CD8-positive, alpha-beta memory T cell (primary cell): ENCODE measurements at places on chromosomes 13 and 19. TPM values are rescaled to one million over a fixed set of nuclear protein-coding genes. Genes with fewer than 3 reads are reported as not detected.

GRCh38 chr19:48403606-48404005, 10.1 kb downstream of the GRIN2D start:
- DNase-seq, result no peak

GRCh38 chr13:22126433-22127021, 455.7 kb downstream of the FGF9 start:
- no peak for DNase-seq

GRCh38 chr19:1765904-1766799, 12.8 kb downstream of the ONECUT3 start:
- no peak for DNase-seq

DNA sequence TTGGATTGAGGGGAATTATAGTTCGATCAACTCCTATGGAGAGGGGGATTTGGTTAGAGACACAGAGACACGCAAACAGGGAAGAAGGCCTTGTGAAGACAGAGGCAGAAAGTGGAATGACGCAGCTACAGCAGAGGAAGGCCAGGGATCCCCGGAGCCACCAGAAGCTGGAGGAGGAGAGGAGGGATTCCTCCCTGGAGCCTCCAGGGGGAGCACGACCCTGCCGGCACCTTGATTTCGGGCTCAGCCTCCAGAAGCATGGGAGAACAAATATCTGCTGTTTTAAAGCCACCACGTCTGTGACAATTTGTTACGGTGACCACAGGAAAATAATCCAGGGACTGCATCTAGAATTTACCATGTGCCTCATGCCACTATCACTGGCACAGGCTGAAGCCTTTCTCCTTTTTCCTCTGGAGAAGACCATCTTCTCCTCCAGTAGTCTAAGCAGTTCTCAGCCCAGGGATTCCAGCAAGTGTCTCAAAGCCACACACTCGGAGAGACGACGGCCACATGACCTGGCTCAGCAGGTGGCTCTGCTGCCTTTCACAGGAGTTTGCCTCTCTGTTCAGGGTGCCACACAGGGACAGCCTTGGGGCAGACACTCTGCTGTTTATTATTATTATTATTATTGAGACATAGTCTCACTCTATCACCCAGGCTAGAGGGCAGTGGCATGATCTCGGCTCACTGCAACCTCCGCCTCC, 39.9 kb upstream of the CCNE1 start:
- no peak for DNase-seq

GRCh38 chr19:45087531-45087930, 5.4 kb upstream of the PPP1R37 start:
- DNase-seq, result peak; percentile 77

DNA sequence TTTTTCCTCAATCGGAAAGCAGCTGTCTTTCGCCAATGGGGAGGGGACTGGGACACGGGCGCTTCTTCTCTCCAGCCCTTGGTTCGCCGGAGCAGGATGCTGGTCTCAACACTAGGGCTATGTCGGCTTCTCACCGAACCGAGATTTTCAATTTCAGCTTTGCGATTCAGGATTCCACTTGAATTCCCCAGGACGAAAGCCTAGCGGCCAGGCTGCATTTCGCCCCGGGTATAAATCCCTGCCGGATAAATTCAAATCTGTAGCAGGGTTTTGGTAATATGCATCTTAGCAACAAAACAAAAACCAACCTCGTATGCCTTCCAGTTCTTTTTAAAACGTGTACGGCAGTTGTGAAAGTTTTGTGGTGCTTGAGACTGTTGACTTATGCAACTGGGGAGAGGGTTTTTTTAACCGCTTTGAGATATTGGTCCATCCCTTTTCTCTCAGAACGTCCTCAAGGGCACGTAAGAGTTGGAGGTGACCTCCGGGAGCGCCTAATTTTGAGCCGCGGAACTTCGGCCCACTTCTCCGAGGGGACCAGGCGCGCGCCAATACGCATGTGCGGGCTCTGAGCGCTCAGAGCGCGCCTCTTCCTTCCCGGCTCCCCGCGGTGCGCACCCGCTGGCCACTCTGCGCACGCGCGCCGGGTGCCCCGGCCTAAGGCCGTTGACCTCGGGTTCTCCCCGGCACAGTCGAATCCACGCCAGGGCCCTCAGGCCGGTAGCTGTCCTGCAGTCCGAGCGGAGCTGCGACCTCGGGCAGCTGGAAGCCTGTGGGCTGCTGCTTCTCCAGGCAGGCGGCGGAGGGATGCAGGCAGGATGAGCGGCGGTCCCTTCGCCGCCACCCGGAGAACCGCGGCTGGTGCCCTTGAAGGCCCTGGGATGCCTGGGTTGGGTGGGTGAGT, 7.6 kb downstream of the POU4F1 start:
- no peak for DNase-seq

GRCh38 chr19:49850487-49851342, at the start of gene PTOV1:
Gene PTOV1, plus strand, starts transcription at chr19:49851159.
- DNase-seq, result peak; percentile 84

DNA sequence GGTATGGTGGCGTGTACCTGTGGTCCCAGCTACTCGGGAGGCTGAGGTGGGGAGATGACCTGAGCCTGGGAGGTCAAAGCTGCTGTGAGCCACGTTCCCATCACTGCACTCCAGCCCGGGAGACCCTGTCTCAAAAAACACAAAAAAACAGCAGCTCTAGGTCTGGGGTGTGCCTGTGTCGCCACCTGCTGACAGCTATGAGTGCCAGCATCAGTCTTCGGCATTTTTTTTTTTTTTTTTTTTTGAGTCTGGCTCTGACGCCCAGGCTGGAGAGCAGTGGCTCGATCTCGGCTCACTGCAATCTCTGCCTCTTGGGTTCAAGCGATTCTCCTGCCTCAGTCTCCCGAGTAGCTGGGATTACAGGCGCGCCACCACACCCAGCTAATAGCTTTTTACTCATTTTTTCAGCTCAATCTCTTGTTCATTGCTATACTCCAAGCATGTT, 10.1 kb downstream of the AP2S1 start:
- DNase-seq, result peak; percentile 49

DNA sequence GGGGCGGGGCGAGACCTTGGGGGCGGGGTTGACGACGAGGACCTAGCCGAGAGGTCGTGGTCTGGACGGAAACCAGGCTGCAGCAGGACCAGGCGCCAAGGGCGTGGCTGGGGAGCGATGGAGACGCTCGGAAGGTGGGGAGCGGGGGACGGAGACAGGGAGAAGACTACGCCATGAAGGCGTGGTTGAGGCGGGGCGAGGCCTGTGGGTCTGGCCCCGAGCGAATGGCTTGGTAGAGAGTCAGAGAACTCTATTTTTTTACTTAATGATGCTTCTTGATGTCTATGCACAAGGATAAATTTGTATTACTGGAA, 674 bp upstream of the FBXL12 start:
- DNase-seq, result no peak

GRCh38 chr13:27309967-27310598, 39.5 kb downstream of the RASL11A start:
- DNase-seq, result no peak

DNA sequence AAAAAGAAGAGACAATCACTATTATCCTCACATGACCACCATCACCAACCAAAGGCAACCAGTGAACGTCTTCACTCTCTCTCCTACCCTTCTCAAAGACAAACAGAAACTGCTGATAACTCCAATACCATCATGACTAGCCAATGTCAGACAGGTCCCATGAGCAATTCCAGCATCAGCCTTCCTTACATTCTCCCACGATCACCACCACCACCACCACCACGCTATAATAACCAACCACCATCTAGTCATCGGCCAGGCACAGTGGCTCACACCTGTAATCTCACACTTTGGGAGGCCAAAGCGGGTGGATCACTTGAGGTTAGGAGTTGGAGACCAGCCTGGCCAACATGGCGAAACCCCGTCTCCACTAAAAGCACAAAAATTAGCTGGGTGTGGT, 3.9 kb downstream of the MYO1F start:
- DNase-seq, result peak; percentile 34

- no peak for DNase-seq
Measured at GRCh38 chr13:105948143-105948542, 587.3 kb downstream of the EFNB2 start.

DNA sequence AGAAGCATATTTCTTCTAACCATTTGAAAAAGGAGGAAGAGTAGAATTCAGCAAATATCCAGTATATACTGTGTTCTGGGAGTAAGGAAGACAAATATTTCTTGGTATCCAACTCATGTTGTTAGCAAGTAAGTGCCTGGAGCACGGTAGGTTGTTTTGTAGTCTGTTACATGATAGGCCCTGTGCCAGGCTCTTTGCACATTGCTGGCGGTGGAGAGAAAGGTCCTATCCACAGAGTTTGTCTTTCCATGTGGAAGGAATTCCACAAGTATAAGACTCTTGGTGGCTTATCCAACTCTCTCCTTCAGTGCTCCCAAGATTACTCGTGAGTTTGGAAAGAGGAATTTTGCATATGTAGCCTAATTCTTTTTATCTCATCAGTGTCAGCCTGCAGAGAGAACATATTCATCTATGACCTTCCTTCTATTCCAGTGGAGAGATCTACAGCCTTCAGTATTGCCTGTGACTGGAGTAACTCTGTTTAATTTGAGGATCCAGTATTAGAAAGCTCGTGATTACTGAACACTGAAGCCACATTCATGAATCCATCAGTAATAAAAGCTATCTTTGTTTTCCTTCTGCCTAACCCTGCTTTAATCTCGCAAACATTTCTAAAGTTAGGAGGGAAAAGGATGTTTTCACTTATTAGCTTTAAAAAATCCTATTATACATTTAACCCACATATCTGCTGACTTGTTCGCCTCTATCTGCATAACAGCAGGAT, 183.9 kb upstream of the CSNK1A1L start:
- no peak for DNase-seq

GRCh38 chr19:7006135-7006704, 15.0 kb downstream of the MBD3L2B start:
- no peak for DNase-seq

DNA sequence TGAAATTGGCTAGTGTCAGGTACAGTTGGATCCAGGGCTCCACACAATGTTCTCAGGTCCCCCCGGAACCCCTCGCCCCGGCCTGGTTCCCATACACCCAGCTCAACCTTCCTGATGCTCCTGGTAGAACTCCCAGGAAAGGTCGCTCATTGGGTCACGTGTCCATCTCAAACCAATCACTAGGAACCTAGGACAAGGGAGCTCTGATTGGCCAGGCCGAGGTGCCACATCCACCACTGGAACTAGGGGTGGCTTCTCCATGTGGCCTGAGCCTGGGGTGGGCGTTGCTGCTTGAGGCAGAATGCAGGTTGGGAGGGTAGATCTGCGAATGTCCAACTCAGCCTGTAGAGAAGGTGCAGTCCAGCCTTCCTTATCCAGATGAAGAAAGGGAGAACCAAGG, 6.9 kb upstream of the MEF2B start:
- no peak for DNase-seq

DNA sequence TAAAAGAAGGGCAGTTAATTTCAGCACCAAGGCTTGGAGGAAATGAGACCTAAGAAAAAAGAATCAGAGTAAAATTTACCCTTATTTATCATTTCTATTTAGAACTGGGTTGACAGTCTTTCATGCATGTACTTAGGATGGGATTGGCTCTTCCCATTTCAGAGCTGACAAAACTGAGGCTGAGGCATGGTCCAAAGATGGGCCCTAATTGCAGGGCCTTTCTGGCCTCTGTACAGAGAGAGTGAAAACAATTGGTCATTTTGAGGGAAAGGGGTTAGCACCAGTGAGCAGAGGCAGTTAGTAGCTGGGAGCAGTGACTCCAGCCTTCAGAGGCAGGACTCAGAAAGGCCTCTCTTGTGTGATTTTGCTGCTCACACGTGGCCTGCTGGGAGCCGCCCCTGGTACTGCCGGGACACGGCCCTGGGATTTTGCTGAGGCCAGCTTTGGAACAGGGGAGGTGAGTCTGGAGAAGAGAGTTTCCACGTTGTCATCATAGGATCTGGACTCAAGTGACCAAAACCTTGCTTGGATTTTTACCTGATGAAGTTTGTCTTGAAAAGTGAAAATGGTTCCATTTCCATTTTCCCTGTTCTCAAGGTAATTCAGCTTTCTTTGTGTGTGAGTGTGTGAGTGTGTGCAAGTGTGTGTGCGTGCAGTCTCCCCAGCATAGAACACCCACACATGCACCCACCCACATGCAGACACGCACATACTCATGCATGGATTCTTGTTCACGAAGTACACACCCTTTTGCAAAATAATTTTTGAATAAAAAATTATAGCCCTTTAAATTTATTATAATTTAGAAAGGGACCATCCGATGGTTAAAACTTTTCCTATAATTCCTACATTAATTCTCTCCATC, at the start of gene ZNF536:
Gene ZNF536 (plus strand): TSS at position 425 of the 865 bp plus-strand sequence. CDS start 71,179 bp downstream, outside the sequence.
- DNase-seq, result no peak

DNA sequence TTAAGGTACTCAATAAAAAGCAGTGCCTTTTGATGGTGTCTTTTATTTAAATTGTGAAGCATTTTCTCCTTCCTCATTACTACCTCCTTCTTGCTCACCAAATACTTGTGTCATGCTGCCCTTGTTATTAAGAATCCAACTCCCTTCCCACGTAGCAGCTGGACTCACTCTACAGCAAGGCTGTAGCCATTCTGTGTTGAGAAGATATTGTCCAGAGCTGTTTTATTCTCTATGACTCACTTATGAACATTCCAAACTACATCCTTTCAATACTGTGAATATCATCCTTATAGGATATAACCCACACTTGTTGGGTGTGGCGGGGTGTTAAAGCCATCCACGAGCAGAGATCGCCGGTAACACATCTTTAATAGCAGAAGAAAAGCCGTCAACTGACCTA, 1671.5 kb upstream of the SLC10A2 start:
- DNase-seq, result no peak

DNA sequence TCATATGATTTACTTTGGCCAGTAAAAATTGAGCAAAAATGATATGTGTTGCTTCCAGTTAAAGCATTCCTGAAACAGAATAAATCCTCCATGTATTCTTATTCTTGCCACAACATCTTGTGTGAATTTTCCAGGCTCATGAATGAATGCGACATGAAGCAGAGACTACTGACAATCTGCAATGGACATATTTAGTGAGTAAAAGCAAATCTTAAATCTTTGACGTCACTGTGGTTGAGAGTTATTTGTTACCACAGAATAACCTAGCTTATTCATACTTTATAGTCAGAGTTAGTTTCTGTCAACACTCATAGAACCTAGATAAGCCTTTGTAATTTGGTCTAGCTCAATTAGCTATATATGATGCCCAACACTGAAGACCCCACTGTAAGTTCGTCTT, 1443.1 kb downstream of the PCDH9 start:
- no peak for DNase-seq

GRCh38 chr19:35986664-35987570, 8.1 kb upstream of the SDHAF1 start:
- no peak for DNase-seq

ABHD13 gene
- 10.3 TPM for polyA plus RNA-seq

CLIP3 gene
- 0.39 TPM for polyA plus RNA-seq

CRLF1 gene
- polyA plus RNA-seq, result not detected

RAB3A gene
- polyA plus RNA-seq, result 0.59 TPM

ATP1A3 gene
- polyA plus RNA-seq, result 8.2 TPM

KLK2 gene
- not detected for polyA plus RNA-seq

ZFP28 gene
- 2.7 TPM for polyA plus RNA-seq

DAND5 gene
- polyA plus RNA-seq, result not detected

MARK4 gene
- polyA plus RNA-seq, result 2.6 TPM

ADGRE1 gene
- polyA plus RNA-seq, result 0.36 TPM

ZNF274 gene
- 32.0 TPM for polyA plus RNA-seq
